ENCODE measurements at places on chromosomes 16 and 17.

- DNase-seq = no peak
Measured at GRCh38 chr16:22397464-22397863, 23.0 kb upstream of the CDR2 start.

- no peak for DNase-seq
Measured at GRCh38 chr16:68698091-68698490, 39.0 kb upstream of the CDH1 start.

GRCh38 chr16:52570495-52571091 is 23.6 kb upstream of the TOX3 start:
- no peak for DNase-seq

GRCh38 chr17:50262001-50262794 is 12.1 kb upstream of the TMEM92 start:
- DNase-seq = no peak

DNA sequence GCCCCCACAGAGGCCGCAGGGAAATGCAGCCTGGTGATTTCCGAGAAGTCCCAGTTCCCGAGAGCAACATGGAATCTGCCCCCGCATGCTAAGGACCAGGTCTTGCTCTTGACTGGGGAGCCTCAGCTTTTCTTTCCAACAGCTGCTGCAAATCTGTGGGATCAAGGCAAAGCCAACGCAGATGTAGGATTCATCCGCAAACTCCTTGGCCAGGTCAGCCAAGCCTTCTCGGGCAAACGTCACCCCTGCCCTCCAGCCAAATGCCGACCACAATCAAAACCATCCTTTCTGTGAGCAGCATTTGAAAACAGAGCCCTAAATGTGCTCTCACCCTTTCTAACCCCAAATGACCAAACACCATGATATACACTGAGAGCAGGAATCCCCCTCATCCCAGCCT is 54.0 kb downstream of the MRM3 start:
- no peak for DNase-seq

GRCh38 chr17:4751932-4752331 is 12.2 kb upstream of the CXCL16 start:
- no peak for DNase-seq

DNA sequence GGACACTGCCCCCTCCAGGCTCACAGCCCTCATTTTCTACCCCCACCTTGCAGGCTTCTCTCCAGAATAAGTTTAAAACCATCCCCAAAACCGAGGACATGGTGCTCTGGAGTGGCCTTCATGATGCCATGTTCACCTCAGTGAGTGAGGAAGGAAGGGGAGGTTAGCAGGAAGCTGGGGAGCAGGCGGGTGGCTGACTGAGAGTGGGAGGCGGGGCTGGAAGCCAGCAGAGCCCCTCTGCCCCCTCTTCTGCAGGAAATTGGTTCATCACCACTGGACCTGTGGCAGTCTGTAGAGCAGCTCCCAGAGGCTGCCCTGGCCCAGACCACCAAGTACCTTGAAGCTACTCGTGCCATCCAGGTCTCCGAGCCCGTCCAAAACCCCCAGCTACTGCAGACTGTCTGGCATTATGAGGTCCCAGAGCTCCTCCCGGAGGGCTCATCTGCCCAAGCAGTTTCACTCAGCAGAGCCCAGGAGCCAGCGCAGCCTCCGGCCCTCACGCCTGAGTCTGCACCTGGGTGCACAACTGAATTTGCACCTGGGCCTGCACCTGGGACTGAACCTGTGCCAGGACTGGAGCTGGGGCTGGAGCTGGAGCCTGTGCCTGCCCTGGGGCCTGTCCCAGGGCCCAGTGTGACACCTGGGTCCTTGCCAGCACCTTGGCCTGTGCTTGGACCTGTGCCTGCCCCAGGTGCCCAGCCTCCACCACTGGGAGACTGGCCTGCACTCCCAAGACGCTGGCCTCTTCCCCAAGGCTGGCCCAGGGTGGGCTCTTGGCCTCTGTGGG is 19.0 kb downstream of the C16orf96 start:
- DNase-seq = no peak

All from activated CD4-positive, alpha-beta T cell treated with anti-CD3 and anti-CD28 coated beads, Interleukin-2, amount 50 U/mL, for 48 hours (primary cell).